ENCODE measurements at places on chromosomes 12 and 14. TPM values are rescaled to one million over a fixed set of nuclear protein-coding genes. Genes with fewer than 3 reads are reported as not detected.

The PAPLN gene
- 0.36 TPM for total RNA-seq

DNA sequence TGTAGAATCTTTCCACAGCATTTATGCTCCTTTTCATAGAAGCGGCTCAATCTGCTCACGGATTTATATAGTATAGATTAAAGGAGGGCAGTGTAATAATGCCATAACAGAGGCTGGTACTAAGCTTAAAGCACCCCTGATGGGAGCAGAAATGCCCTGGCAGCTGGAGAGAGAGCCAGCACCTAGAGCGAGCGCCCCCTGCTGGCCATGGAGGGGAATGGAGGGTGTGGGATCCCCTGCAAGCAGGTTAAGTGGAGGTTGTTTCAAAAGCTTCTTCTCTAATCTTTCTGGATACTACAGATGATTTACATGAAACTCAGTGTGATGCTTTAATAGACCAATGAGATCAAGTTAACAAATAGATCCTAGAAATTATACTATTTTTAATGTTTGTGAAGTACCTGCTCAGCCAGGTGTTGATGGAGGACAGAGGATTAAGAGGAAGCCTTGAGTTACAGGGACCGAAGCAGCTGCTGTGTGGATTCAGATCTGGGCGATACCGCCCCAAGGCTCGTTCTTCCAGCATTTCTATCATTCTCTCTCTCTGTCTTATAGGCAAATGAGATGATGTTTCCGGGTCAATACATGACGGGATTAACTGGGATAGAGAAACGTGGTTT, 1519.3 kb upstream of the TMEM132C start:
- H3K4me3 ChIP-seq: no peak overlapping the region
- DNase-seq: peak; percentile 44

- no peak overlapping the region for H3K4me3 ChIP-seq
- H3K36me3 ChIP-seq: no peaks in the 10 kb centered on the region
- H3K4me1 ChIP-seq: no peaks in the 10 kb centered on the region
- H3K27me3 ChIP-seq: no peaks in the 10 kb centered on the region
- H3K27ac ChIP-seq: no peak overlapping the region
Observed at GRCh38 chr12:88790231-88790630, 210.0 kb upstream of the KITLG start.

The SOAT2 gene
- 3.1 TPM for total RNA-seq

- peak overlapping the region; percentile 87 for H3K27ac ChIP-seq
- no peak overlapping the region for H3K4me3 ChIP-seq
- H3K36me3 ChIP-seq: peaks cover 23% of the 10 kb centered on the region
Observed at GRCh38 chr14:91858536-91859275, 8.6 kb downstream of the TC2N start.

DNA sequence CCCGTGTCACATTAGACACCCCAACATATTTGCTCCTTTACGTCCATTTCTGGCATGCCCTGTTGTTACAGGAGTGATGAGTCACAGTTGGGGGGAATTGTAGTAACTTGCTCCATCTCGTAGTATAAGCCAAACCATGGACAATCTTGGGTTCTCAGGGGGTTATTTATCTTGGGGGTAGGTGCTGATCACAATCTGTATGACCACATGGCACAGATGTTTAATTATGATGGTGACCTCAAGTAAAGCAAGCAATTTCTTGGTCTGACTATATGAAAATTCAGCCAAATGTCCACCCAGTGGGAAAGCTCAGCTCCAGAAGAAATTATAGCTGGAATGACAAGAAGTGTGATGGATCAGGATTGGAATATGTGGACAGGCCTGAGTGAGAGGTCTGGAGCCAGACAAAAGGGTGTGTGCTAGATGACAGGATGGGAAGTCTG, 32.1 kb upstream of the STON2 start:
- peaks cover 73% of the 10 kb centered on the region for H3K27me3 ChIP-seq
- no peak overlapping the region for H3K4me3 ChIP-seq
- no peaks in the 10 kb centered on the region for H3K36me3 ChIP-seq
- peaks cover 14% of the 10 kb centered on the region for H3K4me1 ChIP-seq
- H3K27ac ChIP-seq: no peak overlapping the region
- no peak for DNase-seq

GRCh38 chr12:57404966-57405640, 25.7 kb downstream of the R3HDM2 start:
- H3K27ac ChIP-seq: no peak overlapping the region
- no peaks in the 10 kb centered on the region for H3K27me3 ChIP-seq
- no peak for DNase-seq

DNA sequence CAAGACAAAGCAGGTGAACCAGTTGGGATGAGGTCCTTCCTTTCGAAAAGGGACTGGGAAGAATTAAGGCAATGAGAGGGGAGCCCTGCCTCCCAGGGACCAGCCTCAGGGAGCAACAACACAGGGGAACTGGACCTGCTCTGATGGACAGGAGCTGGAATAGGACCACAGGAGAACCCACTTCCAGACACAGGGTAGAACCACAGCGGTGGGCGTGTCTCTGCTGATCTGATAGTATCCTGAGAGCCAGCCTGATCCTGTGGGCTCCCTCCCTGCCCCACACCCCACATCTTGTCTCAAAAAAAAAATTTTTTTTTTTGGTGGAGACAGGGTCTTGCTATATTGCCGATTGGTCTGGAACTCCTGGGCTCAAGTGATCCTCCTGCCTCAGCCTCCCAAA, 13.6 kb upstream of the PLEK2 start:
- H3K27me3 ChIP-seq: peaks cover 27% of the 10 kb centered on the region
- no peak overlapping the region for H3K4me3 ChIP-seq
- H3K36me3 ChIP-seq: no peaks in the 10 kb centered on the region

- H3K4me1 ChIP-seq: no peaks in the 10 kb centered on the region
- no peaks in the 10 kb centered on the region for H3K27me3 ChIP-seq
- no peak for DNase-seq
- no peak overlapping the region for H3K27ac ChIP-seq
- H3K36me3 ChIP-seq: no peaks in the 10 kb centered on the region
- H3K4me3 ChIP-seq: no peak overlapping the region
Observed at GRCh38 chr14:30165255-30165654, 237.6 kb upstream of the PRKD1 start.
